Activated T-cell treated with anti-CD3 and anti-CD28 coated beads, Interleukin-2, amount 50 U/mL, for 48 hours (primary cell): ENCODE measurements at places on chromosomes 4 and X.

GRCh38 chr4:159764343-159764952, 661.6 kb downstream of the RAPGEF2 start:
- no peak for DNase-seq

GRCh38 chr4:182233310-182234090, 9.7 kb upstream of the TENM3 start:
- no peak for DNase-seq

GRCh38 chr4:17773135-17773698, 8.2 kb downstream of the FAM184B start:
- DNase-seq = no peak

GRCh38 chrX:40282348-40282747, 184.6 kb upstream of the BCOR start:
- no peak for DNase-seq

DNA sequence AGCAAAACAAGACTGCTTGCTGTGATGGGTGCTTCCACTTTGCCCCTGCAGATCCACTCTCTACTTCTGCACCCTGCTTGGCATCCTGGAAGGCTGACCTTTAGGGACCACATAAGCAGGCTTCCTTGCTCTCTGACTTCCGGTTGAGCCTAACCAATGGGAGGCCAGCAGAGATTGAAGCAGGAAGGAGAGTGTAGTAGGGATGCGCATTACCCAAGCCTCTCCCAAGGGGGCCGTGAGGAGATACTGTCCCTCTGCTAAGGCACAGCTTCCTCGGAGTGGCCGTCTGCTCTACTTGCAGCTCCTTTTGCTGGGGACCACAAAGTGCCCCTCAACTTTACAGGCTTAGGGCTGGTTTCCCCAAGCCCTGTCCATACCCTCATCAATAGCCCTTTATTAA, 624.3 kb upstream of the TENM3 start:
- DNase-seq = no peak

DNA sequence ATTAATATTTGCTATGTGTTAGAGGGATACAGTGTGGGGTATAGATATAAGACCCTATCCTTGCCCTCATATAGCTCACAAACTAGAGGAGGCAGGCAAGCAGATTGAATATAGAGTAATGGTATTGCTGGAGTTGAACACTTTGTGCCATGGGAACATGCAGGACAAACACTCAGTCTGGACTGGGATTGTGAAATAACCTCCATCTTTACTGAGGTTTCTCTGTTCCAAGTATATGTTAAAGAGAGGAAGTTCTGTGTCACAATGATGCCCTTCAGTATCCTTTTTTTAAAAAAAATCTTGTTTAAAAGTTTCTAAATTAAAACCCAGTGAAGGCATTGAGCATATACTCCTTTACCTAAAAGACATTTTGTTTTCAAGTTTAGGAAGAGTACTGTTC, 8.7 kb downstream of the FABP2 start:
- DNase-seq = no peak

- no peak for DNase-seq
Measured at GRCh38 chrX:53587795-53588420, 98.6 kb downstream of the HUWE1 start.

DNA sequence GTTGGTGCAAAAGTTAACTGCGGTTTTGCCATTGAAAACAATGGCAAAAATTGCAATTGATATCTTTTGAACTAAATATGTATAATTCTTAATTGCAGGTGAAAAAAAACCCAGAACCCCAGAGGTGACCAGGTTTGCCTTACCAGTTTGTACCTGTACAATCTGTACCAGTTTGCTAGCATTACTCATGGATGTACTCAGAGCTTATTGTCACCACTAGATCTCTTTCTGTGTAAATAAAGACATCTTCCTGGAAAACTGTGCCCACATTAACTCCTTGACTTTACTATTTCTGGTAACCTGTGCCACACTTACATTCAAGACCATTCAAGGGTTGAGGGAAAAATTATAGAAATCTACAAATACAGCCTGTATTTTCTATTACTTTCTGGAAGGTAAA, 139.7 kb downstream of the ELOVL6 start:
- no peak for DNase-seq

DNA sequence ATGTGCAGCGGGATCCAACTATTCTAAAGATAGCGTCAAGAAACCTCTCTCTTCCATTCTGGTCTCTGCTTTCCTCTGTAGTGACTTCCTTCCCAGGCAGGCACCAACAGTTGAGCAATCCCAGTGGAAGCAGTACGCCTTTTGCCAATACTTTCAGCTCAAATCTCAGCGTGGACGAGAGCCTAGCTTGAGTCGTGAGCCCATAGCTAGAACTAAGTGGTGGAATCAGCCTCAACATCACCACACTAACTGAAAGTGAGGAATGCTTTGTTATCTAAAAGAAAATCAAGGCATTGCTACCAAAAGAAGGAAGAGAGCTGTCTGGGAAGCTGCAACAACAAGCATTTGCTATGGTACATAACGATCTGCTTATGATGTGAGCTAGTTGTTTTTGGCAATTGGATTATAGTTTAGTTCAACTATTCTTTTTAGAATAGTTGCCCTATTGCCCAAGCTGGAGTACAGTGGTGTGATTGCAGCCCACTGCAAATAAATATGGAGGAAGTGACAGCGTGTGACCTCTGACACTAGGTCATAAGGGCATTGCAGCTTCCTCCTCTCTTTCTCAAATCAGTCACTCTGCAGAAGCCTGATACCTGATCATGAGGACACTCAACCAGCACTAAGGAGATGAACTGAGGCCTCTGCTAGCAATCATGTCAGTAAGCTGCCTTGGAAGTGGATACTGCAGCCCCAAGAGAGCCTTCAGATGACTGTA, 24.7 kb upstream of the FRYL start:
- DNase-seq = no peak

DNA sequence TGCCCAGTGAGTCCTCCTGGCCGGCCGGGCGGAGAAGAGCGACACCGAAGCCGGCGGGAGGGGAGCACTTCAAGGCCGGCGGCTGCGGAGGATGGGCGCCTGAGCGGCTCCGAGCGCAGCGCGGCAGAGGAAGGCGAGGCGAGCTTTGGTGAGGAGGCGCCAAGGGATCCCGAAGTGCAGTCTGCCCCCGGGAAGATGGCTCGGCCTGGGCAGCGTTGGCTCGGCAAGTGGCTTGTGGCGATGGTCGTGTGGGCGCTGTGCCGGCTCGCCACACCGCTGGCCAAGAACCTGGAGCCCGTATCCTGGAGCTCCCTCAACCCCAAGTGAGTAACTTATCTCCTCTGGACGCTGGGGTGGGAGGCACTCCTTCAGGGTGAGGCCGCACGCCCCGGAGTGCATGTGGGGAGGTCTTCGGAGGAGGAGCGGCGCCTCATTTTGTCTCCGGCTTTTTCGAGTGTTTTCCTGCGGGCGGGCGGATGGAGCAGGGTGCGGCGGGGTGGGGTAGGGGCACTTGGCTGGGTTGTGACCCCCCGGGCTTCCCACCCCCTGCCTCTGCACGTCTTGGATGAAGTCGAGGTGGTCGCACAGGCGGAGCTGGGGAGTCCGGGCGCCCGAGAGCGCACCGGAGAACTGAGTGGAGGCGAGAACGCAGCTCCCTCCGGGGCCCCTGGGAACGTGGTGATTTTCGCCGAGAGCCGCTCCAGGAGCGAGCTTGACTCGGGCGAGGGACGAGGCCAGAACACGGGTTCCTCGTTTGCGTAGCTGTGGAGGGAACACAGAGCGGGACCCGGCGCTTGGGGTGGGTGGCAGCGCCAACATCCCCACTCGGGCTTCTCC, 979 bp downstream of the EFNB1 start:
- peak; percentile 38 for DNase-seq

GRCh38 chrX:9835585-9836210, 49.5 kb downstream of the SHROOM2 start:
- DNase-seq = no peak

GRCh38 chr4:108512615-108513505, 107.5 kb upstream of the RPL34 start:
- DNase-seq = peak; percentile 46

GRCh38 chr4:22416403-22416802, 99.5 kb downstream of the ADGRA3 start:
- DNase-seq = no peak

GRCh38 chrX:7891928-7892327, 35.3 kb downstream of the PNPLA4 start:
- DNase-seq = no peak

DNA sequence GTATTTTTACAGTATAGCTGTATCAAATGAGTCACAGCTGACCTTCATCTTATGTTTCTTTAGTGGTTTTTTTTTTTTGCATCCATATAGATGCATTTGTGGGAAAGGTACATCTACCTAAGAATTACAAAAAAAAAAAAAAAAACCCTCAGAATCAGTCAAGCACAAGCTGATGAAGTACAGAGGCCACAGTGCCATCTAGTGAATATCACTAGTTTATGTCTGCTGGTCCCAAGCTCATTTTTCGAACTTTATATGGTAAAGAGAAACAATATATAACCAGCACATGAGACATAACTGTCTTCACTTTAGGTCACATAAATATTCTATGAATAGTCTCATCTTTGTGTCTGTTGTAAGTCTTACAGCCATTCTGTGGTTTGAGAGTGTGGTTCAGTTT, 220.1 kb downstream of the DLG3 start:
- no peak for DNase-seq

GRCh38 chr4:135267148-135267865, 1065.7 kb upstream of the PABPC4L start:
- no peak for DNase-seq
